ENCODE measurements at places on chromosomes 5 and 9.

DNA sequence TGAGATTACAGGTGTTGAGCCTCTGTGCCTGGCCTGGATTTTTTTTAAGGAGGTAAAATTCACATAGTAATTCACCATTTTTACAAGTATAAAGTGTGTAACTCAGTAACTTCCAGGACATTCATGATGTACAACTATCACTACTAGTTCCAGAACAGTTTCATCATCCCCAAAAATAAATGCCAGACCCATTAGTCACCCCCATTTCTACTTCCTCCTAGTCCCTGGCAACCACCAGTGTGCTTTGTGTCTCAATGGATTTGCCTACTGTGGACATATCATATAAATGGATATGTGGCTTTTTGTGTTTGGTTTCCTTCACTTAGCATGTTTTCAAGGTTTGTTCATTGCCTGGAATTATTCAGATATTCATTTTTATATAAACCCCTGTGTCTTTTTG, 72.5 kb upstream of the PANK3 start:
- DNase-seq: no peak

GRCh38 chr9:2355697-2355983, 265.9 kb upstream of the VLDLR start:
- no peak for DNase-seq

DNA sequence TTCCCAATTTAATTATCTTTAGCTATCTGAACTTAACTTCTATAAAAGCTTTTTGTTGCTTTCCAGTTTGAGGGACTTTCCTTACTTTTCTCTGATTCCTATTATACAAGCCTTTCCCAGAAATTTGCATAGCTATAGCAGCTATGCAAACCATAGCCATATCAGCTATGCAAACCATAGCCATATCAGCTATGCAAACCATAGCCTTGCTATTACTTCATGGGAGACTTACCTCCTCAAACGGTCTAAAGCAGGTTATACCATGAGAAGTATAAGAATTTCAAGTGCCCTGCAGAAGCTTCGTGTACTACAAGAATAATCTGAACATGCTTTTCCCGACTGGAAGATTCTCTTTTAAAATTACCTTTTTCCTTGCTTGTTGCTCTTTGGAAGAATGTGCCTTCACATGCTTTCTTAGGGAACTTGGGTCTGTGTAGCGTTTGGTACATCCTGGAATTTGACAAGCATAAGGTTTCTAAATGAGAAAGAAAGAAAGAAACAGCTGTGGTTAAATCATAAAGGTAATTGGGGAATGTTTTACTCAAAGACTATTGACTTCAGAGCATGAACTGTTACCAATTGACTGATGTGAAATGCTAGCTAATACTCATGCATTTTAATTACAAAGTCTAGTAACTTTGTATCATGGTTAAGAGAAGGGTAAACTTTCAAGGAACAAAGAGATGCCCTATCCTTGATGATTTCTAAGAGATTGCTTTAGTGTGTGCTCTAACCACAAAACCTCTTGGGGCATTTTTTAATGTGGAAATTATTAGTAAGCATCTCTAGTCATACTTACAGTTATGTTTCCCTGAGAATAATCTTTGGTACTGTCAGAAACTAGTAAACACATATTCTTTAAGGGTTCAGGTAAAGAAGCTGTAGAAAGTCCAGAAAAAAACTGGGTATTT, 367.6 kb downstream of the GLIS3 start:
- DNase-seq: no peak

GRCh38 chr5:75395277-75395676, 58.3 kb downstream of the HMGCR start:
- no peak for DNase-seq

DNA sequence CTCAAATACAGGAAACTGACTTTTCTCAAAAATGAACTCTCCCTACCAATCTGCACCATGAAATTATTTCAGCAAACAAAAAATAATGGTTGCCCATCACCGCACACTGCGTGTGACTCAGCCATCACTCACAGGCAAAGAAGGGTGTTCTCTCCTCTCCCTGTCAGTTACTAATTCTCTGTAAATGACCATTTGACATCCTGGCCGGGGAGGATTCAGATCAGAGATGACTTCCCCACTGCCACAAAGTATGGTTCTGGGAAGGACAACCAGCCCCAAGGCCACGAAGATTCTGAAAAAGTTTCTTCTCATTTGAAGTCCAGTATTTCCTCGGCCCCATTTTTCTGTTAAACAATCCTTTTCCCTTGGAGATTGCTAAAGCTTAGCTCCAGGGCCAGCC, 199.4 kb downstream of the AUH start:
- DNase-seq: no peak

- DNase-seq: no peak
Observed at GRCh38 chr9:88342246-88342645, 46.0 kb upstream of the SPIN1 start.

GRCh38 chr9:122364117-122364782, 6.6 kb upstream of the PTGS1 start:
- no peak for DNase-seq

DNA sequence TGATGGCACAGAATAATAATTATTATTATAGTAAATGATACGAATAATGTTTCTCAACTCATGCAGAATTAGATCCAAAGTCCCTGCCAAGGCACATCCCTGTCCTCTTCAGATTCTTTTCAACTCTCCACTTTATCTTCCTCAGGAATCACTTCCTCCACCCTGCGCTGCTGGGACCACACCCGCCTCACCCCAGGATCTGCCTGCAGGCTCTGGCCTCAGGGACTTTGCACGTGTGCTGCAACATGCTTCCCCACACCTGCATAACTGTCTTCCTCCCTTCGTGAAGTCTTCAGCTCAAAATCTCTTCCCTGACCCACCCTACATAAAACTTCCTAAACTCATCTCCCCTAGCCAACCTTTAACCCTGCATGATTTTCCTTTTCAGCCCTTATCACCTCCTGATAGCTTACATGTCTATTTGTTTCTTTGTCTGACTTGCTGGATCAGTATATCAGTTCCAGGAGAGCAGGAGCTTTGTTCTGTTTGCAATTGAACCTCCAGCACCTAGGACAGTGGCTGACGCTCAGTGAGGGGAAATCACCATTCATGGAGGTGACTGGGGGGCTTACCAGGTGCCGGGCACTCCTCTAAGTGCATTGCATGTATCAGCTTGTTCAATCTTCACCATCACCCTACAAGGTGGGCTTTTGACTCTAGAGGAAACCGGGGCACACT, 47.5 kb upstream of the EGFLAM start:
- no peak for DNase-seq

DNA sequence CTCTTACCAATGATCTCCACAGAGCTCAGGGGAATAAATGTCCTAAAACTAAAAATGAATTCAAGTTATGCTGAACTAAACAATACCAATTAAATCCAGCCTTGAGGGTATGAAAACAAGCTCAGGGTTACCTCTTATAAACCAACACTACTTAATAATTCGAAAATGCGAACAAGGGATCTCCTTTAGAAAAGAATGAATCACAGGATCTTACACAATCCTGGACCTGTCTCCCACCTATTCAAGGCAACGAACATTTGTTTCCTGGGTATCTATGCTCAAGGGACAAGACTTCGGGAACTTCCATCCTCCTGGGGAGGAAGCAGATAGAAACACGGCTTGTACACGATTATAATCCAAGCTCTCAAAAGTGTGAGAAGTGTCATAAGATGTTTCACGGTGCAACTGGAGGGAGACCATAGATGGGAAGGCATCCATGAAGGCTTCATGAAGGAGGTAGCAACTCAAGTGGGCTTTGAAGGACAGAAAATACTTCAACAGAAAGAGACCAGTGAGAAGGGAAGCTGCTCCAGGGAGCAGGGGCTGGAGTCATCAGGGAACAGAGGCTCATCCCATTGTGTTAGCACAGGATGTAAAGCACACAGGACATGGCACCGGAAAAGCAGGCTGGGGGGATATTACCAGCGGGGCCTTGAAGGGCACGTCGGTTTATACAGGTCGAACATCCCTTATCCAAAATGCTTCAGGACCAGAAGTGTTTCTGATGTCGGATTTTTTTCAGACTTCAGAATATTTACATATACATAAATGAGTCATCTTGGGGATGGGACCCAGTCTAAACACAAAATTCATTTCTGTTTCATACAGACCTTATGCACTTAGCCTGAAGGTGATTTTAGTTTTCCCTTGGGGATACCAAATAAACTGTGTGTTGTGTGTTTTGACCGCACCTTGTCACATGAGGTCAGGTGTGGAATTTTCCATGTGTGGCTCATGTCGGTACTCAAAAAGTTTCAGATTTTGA, 87.4 kb downstream of the TLE1 start:
- DNase-seq: no peak

- no peak for DNase-seq
Observed at GRCh38 chr5:161545344-161546094, 1.0 kb downstream of the GABRB2 start.

GRCh38 chr9:93149361-93149760, 15.3 kb upstream of the NINJ1 start:
- no peak for DNase-seq

GRCh38 chr9:98379572-98379971, 124.1 kb upstream of the TBC1D2 start:
- no peak for DNase-seq

GRCh38 chr9:136365775-136366222, 2.3 kb upstream of the DNLZ start:
- DNase-seq: no peak

DNA sequence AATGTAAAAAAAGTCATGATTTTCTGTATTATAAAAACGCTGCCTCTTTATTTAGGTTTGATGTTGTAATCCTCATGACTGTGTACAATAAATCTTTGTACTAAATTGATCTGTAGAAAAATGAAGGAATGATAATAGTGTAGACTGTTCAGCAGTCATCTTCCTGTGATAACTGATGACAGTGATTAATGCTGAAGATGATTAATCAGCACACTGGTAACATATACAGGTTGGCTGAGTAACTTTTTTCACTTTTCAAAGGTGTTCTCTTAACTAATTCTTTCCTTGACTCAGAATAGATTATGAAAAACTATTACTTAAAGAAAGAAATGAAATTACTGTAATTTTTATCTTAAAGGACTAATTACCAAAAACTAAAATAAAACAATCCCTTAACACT, 122.5 kb downstream of the RFX3 start:
- no peak for DNase-seq

- no peak for DNase-seq
Observed at GRCh38 chr9:33787839-33788238, 7.5 kb upstream of the PRSS3 start.

- no peak for DNase-seq
Observed at GRCh38 chr5:91098541-91098940, 284.6 kb downstream of the ARRDC3 start.

DNA sequence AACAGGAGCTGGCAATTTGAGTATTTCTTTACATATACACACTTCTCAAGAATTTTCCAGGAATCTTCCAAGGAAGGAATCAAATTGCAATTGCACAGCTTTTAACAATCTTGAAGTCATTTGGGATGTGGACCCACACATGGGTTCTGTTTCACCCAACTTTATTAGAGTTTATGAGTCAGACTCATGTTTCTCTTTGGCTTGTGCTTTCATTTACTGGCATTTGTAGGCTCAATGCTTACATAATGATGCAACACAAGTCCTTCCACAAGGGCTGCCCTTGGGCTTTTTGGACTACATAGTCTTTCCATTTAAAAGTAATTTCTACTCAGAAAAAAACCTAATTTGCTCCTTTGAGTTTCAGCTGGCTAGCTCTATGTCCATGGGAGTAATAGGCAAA, 4.6 kb upstream of the CDC37L1 start:
- no peak for DNase-seq

GRCh38 chr5:143614831-143615230, 197.1 kb upstream of the HMHB1 start:
- no peak for DNase-seq

- DNase-seq: no peak
Observed at GRCh38 chr9:124308606-124309491, 51.1 kb downstream of the NEK6 start.

DNA sequence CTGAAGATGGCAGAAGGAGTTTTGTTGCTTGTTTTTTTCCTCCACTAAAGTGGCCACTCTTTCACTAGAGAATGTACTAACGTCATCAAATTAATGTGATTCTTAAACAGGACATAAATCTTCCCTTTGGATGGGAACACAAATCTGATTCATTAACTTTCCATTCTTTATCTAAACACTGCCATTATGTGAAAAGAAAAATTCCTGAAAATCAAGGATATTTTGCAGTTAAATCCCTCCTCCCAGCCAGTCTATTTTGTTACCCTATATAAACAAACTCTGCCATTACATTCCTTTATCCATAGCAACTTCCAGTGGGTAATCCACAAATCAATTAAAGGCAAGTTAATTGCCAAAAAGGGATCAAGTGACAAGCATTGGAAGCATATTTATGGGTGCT, 546.5 kb downstream of the PDE4D start:
- no peak for DNase-seq

DNA sequence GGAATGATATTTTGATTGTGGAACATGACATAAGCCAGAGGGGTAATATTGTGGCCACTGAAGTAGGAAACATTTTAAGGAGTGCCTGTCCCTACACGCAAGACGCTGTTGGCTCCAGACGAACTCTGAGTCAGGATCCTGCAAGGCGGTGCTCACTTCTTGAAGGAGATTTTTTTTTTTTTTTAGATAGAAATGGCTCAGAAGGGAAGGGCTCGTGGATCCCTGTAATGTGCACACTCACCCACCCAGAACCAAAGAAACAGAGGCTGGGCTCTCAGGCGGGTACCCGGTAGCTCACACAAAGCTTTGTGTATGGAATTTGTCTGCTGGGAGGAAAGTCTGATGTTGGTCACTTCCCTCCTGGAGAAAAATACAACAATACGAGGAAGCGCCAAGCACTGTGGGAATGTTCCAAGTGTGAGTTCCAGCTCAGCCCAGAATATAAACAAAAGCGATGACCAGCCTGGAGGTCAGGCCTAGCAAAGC, 25.7 kb downstream of the RAPGEF1 start:
- no peak for DNase-seq

DNA sequence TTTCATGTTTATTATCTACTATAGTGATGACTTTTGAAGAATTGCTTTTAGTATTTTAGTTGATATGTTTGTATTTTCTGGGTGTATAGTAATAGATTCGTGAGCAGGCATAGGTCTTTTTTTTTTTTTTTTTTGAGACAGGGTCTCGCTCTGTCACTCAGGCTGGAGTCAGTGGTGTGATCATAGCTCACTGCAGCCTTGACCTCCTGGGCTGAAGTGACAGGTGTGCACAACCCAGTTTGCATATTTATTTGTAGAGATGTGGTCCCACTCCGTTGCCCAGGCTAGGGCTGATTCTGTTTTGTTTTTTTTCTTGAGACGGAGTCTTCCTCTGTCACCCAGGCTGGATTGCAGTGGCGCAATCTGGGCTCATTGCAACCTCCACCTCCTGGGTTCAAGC, 11.9 kb downstream of the ERBIN start:
- DNase-seq: no peak

DNA sequence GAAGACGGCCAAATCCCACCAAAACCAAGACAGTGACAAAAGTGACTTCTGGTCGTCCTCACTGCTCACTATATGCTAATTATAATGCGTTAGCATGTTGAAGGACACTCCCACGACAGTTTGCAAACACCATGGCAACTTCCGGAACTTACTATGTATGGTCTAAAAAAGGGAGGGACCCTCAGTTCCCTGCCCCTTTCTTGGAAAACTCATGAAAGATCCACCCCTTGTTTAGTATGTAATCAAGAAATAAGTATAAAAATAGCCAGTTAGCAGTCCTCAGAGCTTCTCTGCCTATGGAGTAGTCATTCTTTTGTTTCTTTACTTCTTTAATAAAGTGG, 9.5 kb downstream of the FCN2 start:
- DNase-seq: no peak

All from NCI-H748 treated with DMSO at 0.1 percent for 48 hours (cell line).